ENCODE measurements at places on chromosomes 2 and 18.
A peak's percentile ranks its signal among the peaks of the same experiment; 100 is the strongest.

GRCh38 chr2:221304916-221305315 is 267.2 kb downstream of the EPHA4 start:
- DNase-seq = no peak

DNA sequence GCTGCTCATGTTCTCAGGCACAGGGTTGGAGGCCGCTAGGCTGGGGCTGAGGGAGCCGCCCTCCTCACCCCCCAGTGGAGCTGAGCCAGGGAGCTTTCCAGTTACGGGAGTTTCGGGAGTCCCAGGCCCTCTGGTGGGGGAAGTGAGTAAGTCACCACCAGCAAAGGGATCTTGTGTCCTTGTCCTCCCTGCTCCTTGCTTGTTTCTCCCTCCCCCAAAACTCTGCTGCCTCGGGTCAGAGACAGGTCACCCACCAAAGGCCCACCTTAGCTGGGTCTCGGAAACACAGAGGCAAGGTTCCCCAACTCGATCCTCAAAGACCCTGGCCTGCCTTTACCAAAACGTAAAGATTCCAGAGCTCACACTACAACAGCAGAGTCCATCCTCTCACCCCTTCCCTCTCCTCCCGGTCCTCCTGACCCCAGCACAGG is 60.5 kb upstream of the POMC start:
- no peak for DNase-seq

- DNase-seq = no peak
Measured at GRCh38 chr2:240873805-240874714, 5.4 kb downstream of the AGXT start.

DNA sequence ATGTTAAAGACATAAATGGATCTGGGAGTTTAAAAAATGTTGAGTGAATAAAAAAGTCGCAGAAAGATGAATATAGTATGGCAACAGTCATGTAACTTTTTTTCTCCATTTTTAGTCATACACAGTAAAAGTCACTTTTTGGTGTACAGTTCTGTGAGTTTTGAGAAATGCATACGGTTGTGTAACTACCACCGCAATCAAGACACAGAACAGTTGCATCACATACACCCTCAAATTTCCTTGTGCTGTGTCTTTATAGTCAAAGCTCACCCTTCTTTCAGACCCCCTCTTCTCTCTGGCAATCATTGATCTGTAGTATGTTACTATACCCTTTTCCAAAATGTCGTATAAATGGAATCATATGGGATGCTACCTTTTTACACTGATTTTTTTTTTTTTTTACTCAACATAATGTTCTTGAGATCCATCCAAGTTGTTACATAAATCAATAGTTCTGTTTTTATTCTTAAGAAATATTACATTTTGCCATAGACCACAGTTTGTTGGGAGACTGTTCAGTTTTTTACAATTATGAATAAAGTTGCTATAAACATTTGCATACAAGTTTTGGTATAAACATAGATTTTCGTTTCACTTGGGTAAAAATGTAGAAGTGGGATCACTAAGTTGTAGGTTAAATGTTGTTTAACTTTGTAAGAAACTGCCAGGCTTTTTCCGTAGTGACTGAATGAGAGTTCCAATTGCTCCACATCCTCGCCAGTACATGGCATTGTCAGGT is 35.4 kb upstream of the AGFG1 start:
- no peak for DNase-seq

DNA sequence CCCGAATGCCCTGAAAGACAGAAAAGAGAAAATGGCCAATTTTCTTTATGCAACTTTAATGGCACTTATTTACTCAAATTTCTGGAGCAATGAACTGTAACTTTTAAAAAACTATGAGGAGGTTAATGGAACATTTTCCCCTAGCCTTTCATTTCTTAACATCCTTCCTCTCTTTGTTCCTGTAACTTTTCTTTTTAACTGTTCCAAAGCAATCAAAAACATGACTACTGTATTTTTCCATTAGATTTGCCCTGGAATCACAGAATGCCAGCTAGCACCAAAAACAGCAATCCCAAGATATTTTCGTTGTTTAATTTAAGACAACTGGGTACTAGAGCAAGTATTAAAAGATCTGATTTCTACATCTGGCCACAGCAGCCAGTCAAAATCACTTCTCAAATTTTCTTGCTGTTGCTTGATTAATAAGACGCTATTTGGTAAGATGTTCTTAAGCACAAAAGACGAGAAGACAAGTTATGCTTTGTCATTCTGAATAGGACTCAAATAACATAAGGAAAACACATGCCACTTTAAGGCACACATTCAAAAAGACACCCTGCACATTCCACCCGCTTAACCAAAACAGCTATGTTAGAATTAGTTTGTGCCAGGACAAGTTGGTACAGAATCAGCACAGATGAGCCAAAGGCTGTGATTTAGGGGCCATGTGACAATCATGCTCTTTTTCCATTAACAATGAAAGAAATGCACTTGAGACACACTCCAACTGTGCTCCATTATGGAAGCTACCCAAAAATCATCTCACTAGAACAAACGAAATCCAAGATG is 3.6 kb downstream of the STARD7 start:
- no peak for DNase-seq

DNA sequence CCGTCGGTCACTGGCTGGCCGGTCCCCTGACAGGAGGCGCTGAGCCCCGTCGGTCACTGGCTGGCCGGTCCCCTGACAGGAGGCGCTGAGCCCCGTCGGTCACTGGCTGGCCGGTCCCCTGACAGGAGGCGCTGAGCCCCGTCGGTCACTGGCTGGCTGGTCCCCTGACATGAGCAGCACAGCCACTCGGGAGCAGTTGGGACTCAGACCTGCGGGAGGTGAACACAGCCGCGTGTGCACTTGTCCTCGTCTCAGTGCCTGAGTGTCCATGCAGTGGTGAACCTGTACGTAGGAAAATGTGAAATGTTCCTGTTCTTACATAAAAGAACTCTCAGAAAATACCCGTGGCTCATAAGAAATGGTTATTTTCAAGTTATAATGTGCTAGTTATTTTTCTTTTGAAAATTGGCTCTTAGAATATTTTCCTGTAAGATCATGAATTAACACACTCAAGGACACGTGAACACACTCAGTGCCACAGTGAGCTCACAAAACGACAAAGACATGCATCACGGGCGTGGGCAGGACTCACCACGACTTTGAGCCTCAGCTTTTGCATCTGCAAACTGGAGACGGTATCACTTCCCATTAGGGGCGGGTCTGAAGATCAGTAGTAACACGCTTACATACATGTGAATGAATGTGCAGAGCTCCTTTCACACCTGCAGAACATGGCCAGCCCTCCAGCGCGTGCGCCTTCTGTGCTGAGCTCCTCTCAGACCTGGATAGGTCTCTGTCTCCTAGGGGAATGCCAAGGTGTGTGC is 21.1 kb upstream of the NFATC1 start:
- no peak for DNase-seq

DNA sequence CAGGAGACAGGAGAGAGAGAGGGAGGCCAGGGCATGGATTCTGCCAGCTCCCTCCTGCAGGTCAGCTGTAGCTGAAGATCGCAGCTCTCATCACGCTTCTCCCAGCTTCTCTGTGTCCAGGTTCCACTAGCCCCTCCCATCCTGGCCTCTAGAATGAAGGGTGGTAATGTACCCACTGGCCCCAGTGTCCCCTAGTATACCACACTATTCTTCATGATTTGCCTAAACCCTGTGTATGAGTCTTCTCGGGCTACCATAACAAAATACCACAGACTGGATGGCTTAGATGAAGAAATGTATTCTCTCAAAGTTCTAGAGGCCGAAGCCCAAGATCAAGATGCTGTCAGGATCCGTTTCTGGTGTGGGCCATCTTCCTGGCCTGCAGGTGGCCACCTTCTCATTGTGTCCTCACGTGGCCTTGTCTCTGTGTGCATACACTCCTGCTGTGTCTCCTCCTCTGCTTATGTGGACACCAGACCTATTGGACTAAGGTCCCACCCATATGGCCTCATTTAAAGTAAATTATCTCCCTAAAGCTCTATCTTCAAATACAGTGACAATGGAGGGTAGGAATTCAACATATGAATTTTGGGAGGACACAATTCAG is 77.3 kb downstream of the TNFRSF11A start:
- no peak for DNase-seq

GRCh38 chr2:22355816-22356433 is 1029.1 kb upstream of the KLHL29 start:
- peak; percentile 10 for DNase-seq
